Activated T-helper 2 cell treated with anti-CD3 and anti-CD28 coated beads, Interferon-gamma antibody, Interleukin-2, Interleukin-4, amounts not matched to agents 10 μg/mL and 5 μg/mL and 100 μg/mL, durations not matched to agents 14 hours and 24 hours and 36 hours (primary cell): ENCODE measurements at places on chromosomes 6 and 20. TPM values are rescaled to one million over a fixed set of nuclear protein-coding genes. Genes with fewer than 3 reads are reported as not detected.

Gene KIZ
- total RNA-seq, result 8.9 and 10.5 TPM in 2 replicates

Gene ITPR3
- total RNA-seq, result 40.7 and 41.7 TPM in 2 replicates

Gene HLA-G
- 1.1 and 1.2 TPM in 2 replicates for total RNA-seq

Gene PAK5
- total RNA-seq, result not detected in 2 replicates

Gene VWA7
- total RNA-seq, result 5.6 and 5.9 TPM in 2 replicates

Gene MUC21
- total RNA-seq, result not detected in 2 replicates

Gene LHFPL5
- total RNA-seq, result not detected in 2 replicates

Gene ADGRF5
- not detected in 2 replicates for total RNA-seq

Gene WFDC5
- total RNA-seq, result not detected in 2 replicates

Gene SLA2
- 54.9 and 56.5 TPM in 2 replicates for total RNA-seq

Gene TNFRSF6B
- not detected in 2 replicates for total RNA-seq

Gene PHACTR3
- total RNA-seq, result not detected in 2 replicates

Gene ACOT8
- total RNA-seq, result 28.0 and 29.1 TPM in 2 replicates

- no peak for DNase-seq
Measured at GRCh38 chr6:158926414-158926813, 73.6 kb downstream of the RSPH3 start.

- no peak for DNase-seq
Measured at GRCh38 chr20:18284805-18285533, 3.4 kb upstream of the ZNF133 start.

GRCh38 chr6:53813096-53813495 lies 18.3 kb downstream of the LRRC1 start:
- no peak for DNase-seq

- no peak for DNase-seq
Measured at GRCh38 chr6:159555082-159555875, 137.8 kb downstream of the SOD2 start.

DNA sequence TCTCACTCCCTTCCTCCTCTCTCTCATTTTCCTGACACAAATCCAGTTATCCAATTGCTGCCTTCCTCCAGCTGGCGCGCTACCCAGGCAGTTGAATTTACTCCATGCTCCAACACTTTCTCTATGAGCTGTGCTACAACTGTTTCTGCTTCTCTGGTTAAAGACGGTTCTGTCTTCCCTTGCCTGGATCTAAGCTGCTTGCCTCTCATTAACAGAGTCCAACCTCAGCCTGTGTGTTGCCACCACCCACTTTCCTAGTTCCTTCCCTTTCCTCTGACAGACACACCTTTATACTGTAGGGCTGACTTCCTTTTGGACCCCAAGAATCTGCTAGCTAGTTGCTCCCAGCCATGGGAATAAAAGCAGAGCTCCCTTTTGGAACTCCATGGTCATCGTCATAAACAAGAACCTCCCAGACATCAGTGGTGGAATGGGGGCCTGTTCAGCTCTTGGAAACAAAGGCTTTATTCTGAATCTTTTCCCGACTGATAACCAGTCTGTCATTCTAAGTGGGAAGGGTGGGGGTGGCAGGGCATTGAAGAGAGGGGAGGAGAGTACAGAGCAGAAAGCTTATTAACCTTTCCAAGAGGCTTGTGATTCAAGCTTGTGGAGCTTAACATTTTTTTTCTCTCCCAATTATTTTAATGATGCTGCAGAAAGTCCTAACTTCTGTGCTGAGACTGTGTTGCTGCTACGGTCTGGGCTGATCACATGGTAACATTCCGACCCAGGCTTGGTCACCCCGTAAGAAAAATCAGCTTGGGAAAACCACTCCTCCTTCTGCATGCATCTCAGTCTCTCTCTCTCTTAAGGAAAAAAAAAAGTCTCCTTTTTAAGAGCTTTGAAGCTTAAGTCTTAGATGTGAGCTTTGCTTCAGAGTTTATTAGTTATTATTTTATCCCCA lies 31.3 kb upstream of the BMP2 start:
- no peak for DNase-seq

- no peak for DNase-seq
Measured at GRCh38 chr20:45426320-45427016, 10.5 kb downstream of the PIGT start.

DNA sequence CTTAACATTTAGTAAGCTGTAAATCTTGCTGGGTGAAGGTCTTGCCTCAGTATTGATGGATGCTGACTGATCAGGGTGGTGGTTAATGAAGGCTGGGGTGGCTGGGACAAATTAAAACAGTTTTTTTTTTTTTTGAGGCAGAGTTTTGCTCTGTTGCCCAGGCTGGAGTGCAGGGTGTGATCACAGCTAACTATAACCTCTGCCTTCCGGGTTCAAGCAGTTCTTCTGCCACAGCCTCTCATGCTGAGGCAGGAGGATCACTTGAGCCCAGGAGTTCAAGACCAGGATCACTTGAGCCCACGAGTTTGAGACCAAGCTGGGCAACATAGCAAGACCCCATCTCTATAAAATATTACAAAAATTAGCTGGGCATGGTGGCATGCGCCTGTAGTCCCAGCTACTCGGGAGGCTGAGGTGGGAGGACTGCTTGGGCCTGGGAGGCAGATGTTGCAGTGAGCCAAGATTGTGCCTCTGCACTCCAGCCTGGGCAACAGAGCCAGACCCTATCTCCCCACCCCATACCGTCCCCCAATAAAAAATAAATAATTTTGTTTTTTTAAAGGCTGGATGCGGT lies 67.2 kb downstream of the NCOA3 start:
- DNase-seq, result no peak

DNA sequence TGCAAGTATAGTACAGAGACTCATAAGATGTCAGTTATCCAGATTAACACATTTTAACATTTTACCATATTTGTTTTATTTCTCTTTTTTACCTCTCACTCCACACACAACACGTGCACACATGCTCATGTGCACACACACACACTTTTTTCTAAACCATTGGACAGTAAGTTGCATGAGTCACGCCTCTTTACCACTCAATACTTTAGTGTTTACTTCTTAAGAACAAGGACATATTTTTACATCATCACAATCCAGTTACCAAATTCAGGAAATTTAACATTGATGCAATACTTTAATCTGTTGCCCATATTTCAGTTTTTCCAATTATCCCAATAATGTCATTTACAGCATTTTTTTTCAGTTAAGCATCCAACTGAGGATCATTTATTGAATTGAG lies 109.0 kb downstream of the RIN2 start:
- no peak for DNase-seq

- peak; percentile 13 for DNase-seq
Measured at GRCh38 chr6:112879920-112880413, 532.8 kb downstream of the RFPL4B start.

- DNase-seq, result no peak
Measured at GRCh38 chr6:88666901-88667300, 296.5 kb downstream of the RNGTT start.

GRCh38 chr6:5567890-5568289 lies 306.6 kb downstream of the FARS2 start:
- no peak for DNase-seq

- no peak for DNase-seq
Measured at GRCh38 chr6:153081914-153082313, 49.2 kb downstream of the RGS17 start.

GRCh38 chr6:106974336-106974998 lies at the start of gene CD24:
Gene CD24 (minus strand): TSS chr6:106974729. CDS start chr6:106974646, 83 bp downstream.
- no peak for DNase-seq

DNA sequence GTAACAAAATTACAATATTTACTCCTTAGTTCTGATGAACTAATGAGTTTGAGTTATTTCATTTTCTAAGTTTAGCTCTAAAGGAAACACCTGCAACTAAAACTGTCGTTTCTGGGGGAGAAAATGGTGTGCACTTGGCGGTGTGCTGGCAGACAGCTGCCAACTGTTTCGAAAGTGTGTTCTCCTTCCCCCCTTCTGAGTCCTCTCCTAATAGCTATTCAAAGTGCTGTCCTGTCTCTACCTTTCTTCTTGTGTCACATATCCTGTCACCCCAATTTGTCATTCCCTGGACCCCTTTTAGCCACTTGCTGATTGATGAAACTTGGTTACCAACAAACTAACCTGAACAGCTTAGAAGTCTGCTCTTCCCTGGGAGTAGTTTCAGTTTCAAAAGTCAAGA lies 4.9 kb upstream of the UBE2J1 start:
- DNase-seq, result no peak

DNA sequence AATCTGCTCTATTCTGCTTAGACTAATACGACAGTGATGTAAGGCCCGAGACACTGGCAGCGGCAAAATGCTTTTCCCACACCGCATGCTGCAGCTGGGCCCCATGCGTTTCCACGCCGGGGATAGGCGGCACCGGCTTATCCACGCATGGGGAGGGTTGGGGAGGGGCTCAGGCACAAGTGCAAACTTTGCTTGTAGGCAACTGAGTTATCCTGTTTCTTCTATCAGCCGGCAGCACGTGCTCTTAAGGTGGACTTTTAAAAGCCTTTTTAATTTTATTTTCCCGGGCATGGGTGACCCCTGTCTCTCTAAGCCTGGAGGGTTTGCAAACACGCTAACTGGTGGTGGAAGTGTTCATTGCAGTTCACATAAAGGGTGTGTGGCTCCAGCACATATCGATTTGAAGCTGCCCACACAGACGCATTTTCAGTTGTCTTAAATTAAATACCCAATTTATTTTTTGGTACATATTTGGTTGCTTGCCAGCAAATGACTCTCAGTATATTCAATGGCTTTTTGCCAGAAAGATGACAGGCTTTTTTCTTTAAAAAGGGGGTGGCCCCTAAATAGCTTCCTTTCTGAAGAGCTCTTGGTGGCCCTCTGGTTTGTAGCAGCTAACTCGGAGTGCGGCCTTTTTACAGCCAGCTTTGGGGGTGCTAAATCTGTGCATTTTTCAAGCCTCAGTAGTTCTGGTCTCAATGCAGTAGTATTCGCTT lies 561.8 kb upstream of the AGPAT4 start:
- DNase-seq, result no peak

- no peak for DNase-seq
Measured at GRCh38 chr6:157428427-157429202, 47.6 kb downstream of the ZDHHC14 start.
